ENCODE measurements at places on chromosomes 16 and 17.

DNA sequence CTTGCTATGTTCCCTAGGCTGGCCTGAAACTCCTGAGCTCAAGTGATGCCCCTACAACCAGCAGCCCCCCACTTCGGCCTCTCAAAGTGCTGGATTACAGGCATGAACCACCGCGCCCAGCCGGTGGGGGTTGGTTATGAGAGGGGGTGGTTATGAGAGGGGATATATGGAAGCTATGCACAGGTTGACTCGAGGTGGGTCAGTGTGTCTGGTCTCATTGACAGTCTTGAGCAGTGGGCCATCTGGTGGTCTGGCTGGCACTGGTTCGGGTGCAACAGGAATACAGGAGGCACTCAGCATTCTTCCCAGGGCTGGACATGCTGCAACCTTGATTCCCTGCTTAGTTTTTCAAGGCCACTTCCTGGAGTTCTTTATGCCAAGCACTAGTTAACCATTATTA lies 5.6 kb upstream of the STX1B start:
- no peak for DNase-seq

DNA sequence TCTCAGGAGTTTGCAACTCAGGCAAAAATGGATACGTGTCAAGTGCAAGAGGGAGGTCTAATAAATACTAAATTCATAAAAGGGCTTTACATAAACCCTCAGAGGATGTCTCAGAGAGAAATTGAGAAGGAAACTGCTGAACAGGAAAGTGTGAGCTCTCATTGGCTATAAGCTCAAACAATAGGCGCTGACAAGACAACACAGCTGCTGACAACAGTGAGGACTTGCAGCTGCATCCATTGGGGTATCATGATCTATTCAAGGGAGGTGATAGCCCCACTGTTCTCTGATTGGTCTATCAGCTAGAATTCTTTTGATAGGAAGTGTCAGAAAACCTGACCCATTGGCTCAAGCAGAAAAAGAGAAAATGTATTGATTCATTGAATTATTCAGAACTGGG lies 187.2 kb downstream of the CBLN1 start:
- no peak for DNase-seq

GRCh38 chr16:57486858-57487834 lies 853 bp upstream of the DOK4 start:
- no peak for DNase-seq

DNA sequence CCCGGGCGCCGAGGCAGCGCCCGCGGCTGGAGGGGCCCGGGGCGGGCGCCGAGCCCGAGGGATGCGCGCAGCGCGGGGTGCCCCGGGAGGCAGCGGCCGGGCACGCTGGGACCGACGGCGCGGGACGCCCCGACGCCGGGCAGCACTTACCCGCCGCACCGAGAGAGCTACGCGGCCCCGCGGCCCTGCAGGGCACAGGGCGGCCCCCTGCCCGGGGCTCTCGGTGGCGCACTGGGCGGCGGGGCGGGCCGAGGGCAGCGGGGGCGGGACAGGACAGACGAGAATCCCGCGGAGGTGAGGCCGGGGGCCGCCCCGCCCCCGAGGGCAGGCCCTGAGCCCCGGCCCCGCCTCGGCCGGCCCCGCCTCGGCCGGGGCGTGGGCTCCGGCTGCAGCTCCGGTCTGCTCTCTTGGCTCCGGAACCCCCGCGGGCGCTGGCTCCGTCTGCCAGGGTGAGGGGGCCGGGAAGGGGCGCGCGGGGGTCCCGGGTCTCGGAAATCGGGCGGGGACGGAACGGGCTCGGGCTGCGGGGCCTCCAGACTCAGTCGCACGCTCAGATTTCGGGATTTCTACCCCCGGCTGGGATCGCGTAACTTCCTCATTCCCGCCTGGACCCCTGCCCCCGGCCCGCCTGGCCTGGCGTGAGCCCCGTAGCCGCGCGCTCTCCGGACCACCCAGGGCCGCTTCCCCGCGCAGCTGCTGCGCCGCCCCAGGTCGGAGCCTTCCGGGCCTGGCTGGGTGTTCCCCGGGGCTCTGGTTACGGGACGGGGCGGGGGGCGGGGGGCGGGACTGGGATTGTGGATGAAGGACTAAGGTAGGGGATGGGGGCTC lies at the start of gene PLD2:
Gene PLD2 (plus strand): TSS at position 376 of the 828 bp plus-strand sequence. CDS start 621 bp downstream, outside the sequence.
- DNase-seq: peak; percentile 80

- DNase-seq: no peak
Observed at GRCh38 chr16:51134269-51134812, 16.7 kb downstream of the SALL1 start.

DNA sequence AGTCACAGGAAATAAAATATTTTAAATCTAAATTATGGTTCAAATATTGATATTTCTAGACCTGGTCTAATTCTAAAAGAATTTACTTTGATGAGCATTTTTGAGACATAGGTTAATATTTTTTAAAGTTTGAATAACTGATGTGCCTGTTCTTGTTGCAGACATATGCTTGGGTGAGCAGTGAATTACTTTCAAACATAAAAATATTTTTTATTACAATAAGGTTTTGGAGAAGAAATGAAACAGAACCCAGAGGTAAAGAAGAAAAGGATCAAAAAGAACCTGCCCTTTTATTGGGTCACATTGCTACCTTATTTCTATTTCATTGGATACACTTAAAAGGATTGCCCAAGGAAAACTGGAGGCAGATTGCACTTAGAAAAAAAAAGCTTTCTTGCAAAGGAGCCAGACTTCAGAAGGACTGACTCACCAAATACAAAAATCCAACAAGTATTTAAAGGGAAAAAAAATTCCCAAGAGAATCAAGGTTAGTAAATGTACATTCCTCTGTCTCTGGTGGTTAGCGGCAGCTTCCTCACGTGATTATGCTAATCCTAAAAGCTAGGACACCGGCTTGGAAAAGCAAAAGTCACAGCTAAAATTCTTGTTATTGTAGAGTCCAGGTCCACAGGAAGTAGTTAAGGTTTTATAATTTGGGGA lies 18.5 kb downstream of the ENPP7 start:
- no peak for DNase-seq

DNA sequence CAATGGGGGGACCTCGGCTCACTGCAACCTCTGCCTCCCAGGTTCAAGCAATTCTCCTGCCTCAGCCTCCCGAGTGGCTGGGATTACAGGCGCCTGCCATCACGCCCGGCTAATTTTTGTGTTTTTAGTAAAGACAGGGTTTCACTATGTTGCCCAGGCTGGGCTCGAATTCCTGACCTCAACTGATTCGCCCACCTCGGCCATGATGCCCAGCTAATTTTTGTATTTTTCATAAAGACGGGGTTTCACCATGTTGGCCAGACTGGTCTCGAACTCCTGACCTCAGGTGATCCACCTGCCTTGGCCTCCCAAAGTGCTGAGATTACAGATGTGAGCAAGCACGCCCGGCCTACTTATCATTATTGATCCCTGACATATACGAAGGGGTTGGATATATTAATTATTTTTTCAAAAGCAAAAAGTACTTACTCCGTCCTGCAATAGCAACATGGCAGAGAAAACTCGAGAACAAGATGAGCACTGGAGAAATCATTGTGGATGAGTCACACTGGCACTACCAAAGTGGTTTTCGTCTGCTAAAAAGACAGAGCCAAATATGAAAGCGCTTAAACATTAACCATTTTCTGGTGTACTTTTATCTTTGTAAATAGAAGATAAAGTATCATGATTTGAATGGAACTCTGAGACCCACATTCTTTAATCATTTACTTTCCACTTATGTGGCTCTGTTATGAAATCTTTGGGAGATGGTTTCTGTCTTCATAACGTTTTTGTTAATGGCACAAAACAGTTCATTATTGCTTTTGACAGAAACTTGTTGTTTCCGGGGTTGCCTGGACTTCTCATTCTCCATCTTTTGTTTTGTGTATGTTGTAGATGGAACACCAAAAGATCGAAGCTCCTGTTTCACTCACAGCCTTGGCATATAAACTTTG lies at the start of gene APOH:
Gene APOH (minus strand): TSS at position 529 of the 896 bp plus-strand sequence. CDS start 36 bp downstream, at position 493.
- DNase-seq: no peak

DNA sequence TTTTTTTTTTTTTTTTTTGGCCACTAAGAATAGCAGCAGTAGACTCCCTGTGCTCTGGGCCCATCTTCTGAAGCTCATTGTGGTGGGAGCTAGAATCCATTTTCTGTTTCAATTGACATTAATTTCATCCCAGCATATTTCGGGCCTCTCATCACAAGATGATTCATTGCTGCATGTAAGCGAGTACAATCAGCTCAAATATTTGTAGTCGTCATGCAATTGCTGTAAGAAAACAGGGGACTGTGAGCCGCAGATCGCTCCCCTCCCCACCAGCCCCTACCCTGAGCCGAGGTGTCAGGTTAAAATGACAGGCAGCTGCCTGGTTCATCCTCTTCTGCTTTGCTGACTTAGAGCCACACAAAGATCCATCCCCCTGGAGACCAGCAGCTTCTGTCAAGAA lies 358.8 kb upstream of the CDH5 start:
- no peak for DNase-seq

DNA sequence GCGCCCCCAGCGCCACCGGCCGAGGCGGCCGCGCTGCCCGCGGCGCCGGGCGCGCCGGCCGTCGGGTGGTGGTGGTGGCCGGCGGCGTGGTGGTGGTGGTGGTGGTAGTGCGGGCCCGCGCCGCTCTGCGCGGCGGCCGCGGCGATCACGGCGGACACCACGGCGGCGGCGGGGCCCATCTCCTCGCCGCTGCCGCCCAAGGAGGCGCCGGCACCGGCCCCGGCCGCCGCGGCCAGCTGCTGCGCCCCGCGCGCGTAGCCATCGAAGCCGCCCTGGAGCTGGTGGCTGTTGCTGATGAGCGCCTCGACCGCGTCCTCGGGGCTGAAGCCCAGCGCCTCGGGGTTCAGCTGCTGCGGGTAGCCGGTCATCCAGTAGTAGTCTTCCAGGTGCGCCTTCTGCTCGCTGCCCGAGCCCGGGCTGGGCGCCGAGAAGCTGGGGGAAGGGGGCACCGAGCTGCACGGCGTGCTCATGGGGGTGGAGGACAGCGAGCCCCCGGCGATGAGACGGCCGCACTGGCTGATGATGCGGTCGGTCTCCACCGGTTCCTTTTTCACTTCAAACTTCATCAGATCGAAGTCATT lies 1.2 kb downstream of the MAF start:
- no peak for DNase-seq

DNA sequence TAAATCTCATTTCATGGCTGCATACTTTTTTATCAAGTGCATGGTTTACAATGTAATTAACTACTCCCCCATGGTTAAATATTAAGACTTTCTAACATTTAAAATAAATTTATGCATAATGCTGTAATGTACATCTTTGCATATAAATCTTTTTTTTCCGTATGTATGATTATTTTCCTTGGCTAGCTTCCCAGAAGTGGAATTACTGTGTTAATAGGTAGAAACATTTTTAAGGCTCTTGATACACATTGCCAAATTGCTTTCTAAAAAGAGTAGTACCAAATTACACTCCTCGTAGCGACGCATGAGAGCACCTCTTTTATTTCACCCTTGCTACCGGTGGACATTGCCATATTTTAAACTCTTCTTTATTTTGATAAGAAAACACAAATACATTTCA lies 141.1 kb downstream of the DNAH9 start:
- DNase-seq: no peak

DNA sequence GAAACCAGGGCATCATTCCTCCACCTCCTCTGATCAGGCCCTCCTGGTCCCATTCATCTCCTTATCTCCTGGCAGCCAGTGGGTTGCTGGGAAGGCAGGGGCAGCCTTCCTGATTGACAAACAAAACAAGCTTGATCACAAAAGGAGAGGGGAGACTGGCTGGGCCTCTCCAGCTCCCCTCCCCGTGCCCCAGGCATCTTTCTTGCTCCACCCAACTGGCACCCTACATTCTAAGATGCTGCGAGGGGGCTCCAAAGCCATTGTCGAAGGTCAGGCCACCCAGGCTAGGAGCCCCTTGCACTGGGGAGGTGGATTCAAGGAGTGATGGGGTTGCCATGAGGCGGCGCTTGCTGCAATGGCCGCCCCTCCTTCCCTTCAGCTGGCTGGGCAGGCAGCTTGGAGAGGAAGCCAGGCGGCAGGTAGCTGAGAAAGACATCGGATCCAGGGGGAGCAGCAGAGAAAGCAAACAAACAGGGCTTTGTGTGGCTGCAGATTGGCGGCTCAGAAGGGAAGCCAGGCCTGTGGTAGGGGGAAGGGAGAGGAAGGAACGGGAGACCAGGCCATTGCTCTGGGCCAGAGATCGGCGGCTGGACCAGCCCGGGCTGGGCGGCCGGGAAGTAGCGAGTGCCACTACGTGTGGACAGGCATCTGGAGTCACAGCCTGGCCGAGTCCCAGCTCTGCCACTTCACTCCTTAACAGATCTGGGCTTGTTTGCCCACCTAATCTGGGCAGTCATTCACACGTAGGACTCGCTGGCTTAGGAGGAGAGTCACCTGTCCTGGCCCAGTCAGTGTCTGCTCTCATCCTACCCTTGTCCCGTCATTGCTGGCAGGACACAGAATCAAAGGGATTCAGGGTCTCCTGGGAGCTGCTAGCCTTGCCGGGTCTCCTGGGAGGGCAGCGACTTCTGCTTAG lies 12.3 kb downstream of the RAI1 start:
- DNase-seq: no peak

DNA sequence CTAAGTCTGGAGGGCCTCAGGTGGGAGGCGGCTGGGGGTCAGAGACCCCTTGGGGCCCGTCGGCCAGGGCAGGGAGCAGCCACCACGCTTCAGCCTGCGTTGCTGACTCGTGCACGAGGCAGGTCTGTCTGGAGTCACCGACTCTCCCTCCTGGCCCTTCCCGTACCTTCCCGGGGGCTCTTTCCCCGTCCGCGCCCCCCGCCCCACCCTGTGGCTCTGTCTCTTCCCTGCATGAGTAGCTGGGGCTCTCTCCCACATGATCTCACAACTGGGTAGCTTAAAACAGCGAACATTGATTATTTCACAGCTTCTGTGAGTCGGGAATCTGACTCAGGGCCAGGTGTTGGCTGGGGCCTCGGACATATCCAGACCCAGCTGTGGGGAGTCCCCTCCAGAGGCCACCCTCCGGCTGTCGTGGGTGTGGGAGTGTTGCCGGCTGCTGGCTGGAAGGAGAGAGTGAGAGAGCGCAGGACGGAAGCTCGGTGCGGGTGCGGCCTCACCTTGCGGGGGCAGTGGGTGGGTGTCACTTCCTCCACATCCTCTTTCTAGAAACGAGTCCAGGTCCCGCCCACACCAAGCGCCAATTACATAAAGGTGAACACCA lies 17.3 kb downstream of the BAHCC1 start:
- DNase-seq: peak; percentile 34

GRCh38 chr17:61862105-61862574 lies 1.2 kb downstream of the BRIP1 start:
- DNase-seq: no peak

- no peak for DNase-seq
Observed at GRCh38 chr16:14372471-14372870, 257.6 kb downstream of the PARN start.

GRCh38 chr17:39937447-39937846 lies 9.9 kb downstream of the LRRC3C start:
- DNase-seq: no peak

GRCh38 chr17:77693776-77694175 lies 264.7 kb upstream of the TNRC6C start:
- DNase-seq: no peak

GRCh38 chr16:82236875-82237274 lies 66.9 kb upstream of the MPHOSPH6 start:
- no peak for DNase-seq

DNA sequence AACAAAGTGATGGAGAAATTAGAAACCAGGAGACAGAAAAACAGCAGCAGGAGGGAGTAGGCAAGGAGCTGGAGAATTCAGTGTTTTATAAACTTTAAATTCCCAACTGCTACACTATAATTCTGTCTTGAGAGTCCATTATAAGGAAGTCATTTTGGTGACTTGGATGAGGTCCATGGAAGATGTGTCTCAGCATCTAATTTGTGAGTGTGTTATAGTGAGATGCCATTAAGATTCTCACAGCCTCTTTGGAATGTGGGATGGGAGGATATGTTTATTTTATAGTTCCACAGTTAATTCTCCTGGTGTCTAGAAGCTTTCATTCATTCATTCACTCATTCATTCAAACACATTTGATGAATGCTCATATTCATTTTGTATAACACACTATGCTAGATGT lies 206.0 kb upstream of the MYOCD start:
- no peak for DNase-seq

All from activated T-helper 1 cell treated with Interleukin-2 at 50 U/mL for 16 hours (primary cell).